Inflammatory macrophage (primary cell): ENCODE measurements at places on chromosomes 7 and 10.

DNA sequence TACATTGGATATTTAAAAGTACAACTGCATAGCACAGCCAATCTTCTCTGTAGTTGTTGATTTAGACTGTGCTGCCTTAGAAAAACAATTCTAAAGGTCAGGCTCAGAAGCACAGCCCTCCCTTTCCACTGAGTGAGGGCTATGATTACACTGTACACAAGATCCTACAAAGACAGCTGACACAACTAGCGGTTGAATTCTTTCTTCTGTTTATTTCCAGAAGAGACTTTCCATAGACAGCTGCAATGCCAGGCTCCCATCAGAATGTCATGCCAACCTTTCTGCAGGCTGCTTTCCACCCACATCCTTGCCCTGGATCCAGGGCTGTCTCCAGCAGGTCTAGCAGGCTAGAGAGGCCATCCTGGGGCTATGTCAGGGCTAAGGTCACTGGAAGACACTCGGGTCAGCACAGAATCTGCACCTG lies 39.3 kb downstream of the FAM13C start:
- DNase-seq: no peak

DNA sequence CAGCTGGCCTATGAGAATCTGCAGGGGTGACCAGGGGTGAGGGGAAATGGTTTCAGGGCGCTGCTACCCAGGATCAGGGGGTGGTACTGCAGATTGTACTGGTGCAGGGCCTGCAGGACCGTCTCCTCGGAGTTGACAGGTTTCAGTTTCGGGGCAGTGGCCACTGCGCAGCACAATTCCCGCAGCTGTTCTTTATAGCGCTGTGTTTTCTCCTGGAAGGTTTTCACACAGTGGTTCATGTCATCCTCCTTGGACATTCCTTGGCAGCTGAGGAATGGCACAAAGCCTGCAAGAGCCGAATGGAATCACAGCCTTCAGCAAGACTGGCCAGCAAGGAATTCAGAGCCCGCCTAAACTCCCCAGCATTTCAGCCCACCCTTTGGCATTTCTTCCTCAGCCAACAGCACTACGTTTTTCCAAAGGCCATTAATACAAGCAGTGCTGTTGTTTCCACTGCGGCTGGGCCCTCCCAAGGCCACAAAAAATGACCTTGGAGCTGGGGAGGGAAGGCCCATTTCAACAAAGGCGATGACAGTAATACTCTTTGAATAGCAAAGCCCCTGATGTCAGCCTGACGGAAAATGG lies 44.9 kb downstream of the PNLIPRP2 start:
- DNase-seq: no peak

- DNase-seq: no peak
These were observed 580 bp downstream of the ZNF775 start for GRCh38 chr7:150379441-150380379.

GRCh38 chr7:770741-771166 lies 43.7 kb upstream of the PRKAR1B start:
- DNase-seq: no peak

DNA sequence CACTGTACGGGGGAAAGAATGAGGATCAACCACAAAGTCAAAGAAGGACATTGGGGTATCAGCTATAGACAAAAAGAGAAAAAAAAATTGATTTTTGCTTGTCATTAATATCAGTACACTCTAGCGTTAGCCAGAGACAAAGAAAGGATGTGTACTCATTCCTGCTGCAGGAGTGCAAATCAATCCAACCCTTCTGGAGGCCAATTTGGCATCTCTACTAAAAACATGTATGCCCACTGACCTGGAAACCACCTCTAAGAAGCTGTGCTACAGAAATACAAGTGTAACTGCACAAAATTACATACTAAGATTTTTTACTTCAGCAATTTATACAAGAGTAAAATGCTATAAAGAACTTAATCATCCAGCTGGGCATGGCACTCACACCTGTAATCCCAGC lies 13.6 kb downstream of the NSMCE4A start:
- no peak for DNase-seq
